ENCODE measurements at places on chromosomes 12 and 14.
A peak's percentile ranks its signal among the peaks of the same experiment; 100 is the strongest.

- no peak for DNase-seq
These were observed 525.6 kb downstream of the FLRT2 start for GRCh38 chr14:86055512-86056075.

- no peak for DNase-seq
These were observed 4.0 kb downstream of the TRIP11 start for GRCh38 chr14:92035890-92036289.

DNA sequence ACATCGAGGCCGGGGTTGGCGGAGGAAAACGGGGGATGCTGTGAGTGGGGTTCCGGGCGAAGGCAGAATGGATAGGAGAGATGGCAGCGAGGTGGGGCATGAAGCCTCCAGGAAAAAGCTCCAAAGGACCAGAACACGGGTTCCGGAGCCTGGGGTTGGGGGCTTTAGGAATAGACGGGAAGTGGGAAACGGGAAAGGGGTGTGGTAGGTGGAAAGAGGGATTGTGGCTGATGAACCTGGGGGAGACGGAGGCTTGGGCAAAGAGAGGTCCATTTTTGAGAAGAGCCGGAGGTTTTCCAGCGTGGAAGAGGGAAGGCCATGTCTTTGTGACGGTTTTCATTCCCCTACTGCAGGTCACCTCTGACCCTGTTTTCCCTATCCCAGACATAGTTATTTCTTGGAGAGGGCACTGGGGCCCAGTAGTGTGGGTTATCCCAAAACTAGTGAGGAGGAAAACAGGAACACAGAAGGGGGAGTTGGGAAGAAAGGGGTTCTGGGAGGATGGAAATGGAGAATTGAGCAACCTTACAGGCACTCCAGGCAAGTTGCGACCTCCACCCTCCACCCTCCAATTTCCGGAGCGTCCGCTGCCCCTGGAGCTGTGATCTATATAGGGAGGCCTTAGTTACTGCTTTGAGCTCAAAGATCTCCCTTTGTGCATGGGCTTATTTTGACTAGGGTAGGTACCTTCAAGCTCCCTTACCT is 1.1 kb downstream of the ATN1 start:
- DNase-seq: no peak

- no peak for DNase-seq
These were observed 53.7 kb downstream of the GALNT4 start for GRCh38 chr12:89470741-89471509.

DNA sequence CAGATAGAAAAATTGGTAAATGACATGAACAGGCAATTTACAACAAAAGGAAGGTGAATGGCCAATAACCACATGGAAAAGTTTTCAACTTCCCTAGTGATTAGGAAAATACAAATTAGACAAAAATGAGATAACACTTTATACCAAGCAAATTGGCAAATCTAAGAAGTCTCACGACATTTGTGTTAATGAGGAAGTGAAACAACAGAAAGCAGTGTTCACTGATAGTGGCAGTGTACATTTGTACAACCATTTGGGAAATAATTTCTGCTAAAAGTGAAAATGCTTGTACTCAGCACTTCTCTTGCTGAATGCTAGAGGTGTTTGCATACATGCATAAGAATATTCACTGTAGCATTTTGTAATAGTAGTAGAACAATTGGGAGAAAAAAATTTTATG is 126.6 kb downstream of the LLPH start:
- DNase-seq: no peak

- peak; percentile 33 for DNase-seq
These were observed 91.9 kb downstream of the RAD52 start for GRCh38 chr12:857611-858010.

DNA sequence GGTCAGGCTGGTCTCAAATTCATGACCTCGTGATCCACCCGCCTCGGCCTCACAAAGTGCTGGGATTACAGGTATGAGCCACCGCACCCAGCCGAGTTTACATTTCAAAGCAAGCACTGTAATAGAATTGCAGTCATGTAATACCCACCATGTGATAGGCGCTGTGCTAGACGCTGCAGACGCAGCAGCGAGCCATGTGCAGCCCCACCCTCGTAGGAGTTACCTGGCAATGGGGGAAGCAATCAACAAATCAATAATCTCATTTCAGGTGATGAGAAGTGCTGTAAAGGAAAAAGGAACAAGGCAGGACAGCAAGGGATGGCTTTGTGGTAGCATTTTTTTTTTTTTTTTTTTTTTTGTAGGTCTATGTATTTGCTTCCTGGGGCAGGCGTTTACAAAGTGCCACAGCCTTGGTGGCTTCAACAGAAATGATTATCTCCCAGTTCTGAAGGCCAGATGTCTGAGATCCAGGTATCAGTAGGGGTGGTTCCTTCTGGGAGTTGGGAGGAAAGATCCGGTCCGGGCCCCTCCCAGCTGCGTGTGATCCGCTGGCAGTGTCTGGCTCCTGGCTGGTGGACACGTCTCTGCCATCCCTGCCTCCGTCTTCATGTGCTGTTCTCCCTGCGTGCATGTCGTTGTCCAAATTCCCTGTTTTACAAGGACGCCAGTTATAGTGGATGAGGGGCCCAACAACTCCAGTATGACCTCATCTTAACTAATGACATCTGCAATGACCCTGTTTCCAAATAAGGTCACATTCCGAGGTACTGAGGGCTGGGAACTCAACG is 72.8 kb downstream of the TNFAIP2 start:
- DNase-seq: no peak

DNA sequence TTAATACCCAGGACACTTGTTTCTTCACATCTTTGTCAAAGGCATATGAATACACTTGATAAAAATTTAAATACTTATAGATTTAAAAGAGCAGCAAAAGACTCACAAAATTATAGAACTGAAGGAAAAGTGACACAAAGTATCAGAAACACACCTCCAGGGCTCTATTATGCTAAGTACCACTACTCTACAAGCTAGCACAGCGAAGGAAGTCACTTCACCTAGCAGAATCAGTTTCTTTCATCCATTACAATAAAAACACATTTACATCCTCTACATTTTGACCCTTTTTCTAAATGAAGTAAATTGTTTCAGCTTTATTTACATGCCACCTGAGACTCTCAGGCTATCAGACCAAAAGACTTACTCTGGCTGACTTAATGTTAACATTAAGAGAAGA is 26.6 kb upstream of the PTPRB start:
- DNase-seq: no peak

DNA sequence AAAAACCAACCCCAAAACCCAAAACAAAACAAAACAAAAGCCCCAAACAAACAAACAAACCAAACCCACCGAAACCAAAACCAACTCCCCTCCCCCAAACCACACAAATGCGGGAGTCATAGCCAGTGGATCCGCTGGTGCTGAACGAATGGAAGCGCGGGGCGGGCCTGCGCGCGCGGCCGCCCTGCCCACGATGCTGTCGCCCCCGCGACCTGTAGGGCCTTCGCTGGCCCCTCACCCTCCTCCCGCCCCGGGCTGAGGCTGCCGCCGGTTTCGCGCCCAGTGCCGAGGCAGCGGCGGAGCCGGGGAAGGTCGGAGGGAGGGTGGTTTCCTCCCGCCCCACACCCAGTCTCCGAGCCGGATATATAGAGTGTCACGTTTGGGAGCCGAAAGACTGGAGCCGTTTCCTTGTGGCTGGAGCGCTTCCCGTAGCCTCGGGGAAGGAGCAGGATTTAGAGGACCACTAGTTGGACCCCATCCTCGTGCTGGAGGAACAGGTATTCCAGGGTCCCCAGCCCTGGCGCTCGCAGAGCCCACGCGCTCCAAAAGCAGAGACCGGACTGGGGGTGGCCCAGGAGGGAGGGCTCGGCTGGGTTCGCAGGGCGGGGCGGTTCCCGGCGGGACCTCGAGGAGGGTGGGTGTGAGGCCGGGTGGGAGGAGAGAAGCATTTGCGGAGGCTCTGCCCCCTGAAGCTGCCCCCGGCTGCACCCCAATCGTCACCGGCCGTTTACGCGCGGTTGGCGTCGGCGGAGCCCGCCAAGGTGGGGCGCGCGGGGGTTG is at the start of gene FAR2:
FAR2 (plus strand) TSS at position 368 of the 780 bp plus-strand sequence. CDS start 121,172 bp downstream, outside the sequence.
- no peak for DNase-seq

DNA sequence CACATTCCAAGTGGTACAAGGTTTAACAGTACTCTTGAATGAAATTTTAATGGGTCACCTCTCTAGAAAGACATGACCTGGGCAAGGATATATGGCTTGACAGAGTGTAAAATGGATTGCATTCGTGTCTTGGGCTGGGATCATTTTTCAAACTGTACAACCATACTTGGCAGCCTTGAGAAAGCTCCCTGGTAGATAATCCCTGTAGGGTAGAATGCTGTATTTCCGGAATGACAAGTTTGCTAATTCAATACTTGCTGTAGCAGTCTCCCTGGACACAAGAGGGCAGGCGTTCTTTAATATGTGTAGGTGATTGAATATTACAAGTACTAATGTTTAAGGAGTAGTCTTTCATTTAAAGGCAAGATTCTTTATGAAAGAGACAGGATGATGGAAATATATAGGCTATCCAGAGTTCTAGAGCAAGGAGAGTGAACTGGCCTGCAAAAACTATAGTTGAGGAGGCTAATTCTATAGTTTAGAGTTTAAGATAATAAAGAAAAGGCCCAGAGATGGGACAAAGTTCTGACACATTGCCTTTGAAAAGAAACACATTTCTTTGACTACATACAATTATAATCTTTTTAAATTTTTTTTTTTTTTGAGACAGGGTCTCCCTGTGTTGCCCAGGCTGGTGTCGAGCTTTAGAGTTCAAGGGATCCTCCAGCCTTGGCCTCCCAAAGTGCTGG is 53.4 kb downstream of the PLBD1 start:
- no peak for DNase-seq

GRCh38 chr14:105021656-105022275 is 883 bp upstream of the CDCA4 start:
- DNase-seq: no peak

DNA sequence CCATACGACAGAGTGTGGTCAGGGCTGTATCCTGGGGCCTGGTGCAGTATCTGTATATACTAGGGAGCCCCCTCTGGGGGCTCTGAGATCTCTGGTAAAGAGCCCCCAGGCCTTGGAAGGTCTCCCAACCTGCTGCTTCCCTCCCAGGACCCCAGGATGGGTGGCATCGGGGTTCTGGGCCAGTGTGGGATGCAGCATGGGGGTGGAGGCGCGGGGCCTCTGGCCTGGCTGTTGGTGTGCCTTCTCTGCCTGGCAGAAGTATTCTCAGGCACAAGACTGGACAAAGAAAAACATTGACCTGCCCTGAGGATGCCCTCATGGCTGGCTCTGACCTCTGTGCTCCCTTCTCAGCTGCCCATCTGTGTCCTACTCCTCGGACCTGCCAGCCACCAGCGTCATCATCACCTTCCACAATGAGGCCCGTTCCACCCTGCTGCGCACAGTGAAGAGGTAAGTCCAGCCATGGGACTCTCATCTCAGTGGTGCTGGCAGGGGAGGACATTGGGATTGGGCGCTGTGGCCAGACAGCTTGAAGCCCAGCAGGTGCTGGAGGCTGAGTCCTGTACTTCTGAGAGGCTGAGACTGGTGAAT is 64.5 kb downstream of the GALNT16 start:
- no peak for DNase-seq

- DNase-seq: no peak
These were observed 93.9 kb downstream of the GLT1D1 start for GRCh38 chr12:128947209-128947608.

- DNase-seq: no peak
These were observed 139.6 kb downstream of the DYRK2 start for GRCh38 chr12:67788118-67788517.

DNA sequence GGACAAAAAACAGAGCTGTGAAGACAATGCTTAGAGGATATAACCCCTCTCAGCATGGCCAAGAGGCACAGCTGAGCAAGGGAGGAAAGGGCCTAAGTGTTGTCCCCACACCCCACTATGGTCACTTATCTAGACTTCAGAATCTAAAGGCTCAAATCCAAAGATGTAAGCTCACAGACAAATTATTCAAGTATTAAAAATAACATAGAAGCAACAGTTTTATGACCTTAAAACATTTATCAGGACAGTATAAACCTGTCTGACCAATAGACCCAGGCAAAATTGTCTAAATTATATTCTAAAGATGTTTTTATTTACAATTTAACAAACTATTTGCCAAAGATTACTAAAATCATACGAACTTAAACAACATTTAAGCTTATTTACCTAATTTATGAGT is 28.1 kb upstream of the PRICKLE1 start:
- DNase-seq: no peak

DNA sequence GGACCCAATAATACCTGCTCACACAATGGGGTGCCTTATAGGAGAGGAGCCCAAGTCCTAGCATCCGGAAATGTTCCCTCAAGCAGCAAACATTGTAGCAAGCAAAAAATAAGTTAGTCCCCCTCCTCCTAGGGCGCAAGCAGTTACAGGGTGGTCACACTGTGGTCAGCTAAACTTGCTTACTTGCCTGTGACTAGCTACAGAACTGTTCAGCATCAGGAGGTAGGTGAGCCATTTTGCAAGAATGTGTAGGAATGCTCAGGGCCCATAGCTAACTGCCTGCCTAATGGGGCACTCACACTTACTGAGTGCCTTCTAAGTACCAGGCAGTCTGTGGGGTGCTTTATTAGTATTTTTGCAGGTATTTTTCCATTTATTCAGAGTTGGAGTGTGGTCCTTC is 154.6 kb upstream of the GRIN2B start:
- no peak for DNase-seq

GRCh38 chr12:114711689-114712152 is 27.7 kb upstream of the TBX3 start:
- no peak for DNase-seq

All from tibial nerve (tissue), 4 donors.